GM18507 (cell line): ENCODE measurements at places on chromosomes 6 and 20.

DNA sequence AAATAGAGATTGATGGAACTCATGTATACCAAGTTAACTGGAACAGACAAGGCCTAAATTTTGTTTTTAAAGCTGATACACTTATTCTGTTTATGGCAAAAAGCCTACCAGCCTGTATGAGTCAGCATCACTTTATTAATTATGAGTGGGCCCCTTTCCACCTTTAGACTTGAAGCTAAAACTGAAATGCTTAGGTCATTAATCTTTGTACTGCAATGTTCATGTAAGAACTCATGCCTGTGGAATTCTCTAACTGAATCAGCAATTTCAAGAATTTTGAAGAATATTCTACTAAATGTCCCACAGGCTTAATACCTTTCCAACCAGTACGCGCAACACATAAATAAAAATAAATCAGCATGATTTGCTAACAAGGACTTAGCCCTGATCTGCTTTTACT is 140.2 kb upstream of the PHACTR1 start:
- DNase-seq: no peak

GRCh38 chr20:59224236-59224635 is 60.6 kb downstream of the ZNF831 start:
- DNase-seq: no peak

DNA sequence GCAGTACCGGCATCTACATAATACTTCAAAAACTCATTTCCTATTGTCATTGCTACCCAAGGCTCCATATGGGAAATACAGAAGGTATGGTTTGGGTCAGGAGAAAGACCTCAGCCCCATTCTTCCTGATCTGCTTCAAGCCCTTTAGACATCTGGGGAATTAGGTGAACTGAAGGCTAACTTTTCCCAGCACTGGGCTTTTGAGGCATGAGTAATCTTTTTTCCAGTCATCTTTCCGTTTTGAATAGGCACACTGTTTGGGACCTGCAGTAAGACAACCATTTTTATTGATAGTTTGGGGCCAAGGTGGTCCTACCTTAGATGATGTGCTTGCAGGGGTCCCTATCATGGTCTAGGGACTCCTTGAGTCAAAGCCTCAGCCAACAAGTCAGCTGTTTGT is 198.4 kb downstream of the HAO1 start:
- no peak for DNase-seq

- no peak for DNase-seq
These were observed 50.9 kb downstream of the KCNS1 start for GRCh38 chr20:45049904-45050471.

DNA sequence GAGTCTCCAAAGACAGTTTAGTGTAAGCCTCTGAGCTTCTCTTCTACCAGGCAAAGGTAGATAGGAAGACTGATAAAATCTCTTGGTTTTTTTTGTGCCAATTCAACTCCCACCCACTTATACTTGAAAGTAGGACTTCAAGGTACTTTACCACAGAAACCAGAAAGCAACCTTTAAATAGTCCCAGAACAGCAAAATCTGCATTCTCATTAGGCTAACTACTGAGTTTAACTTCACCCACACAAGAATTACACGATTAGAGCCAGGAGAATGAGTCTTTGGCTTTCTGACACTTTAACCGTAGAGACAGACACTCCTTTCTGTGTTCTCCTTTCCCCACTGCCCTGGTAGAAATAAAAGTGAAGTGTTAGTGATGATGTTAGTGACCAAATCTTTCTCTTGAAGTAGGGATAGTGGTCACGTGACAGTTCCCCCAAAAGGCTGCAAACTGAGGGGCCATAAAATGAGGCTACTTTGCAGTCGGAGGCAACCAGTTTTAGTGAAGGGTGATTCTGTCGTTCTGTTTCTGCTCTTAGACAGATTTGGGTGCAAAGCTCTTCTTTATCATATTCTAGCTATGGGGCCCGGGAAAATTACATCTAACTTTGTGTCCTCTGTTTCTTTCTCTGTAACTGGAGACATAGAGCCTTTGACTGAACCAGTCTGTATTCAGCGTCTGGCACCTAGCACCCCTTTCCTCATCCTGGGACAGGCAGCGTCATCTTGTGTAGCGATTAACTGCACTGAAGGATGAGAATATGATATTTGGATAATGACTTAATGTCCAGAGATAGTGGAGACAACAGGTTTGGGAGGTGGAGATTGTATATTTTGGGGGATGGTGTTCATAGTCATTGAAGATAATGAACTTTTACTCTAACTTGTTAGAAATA is 206.4 kb upstream of the CITED2 start:
- DNase-seq: no peak

DNA sequence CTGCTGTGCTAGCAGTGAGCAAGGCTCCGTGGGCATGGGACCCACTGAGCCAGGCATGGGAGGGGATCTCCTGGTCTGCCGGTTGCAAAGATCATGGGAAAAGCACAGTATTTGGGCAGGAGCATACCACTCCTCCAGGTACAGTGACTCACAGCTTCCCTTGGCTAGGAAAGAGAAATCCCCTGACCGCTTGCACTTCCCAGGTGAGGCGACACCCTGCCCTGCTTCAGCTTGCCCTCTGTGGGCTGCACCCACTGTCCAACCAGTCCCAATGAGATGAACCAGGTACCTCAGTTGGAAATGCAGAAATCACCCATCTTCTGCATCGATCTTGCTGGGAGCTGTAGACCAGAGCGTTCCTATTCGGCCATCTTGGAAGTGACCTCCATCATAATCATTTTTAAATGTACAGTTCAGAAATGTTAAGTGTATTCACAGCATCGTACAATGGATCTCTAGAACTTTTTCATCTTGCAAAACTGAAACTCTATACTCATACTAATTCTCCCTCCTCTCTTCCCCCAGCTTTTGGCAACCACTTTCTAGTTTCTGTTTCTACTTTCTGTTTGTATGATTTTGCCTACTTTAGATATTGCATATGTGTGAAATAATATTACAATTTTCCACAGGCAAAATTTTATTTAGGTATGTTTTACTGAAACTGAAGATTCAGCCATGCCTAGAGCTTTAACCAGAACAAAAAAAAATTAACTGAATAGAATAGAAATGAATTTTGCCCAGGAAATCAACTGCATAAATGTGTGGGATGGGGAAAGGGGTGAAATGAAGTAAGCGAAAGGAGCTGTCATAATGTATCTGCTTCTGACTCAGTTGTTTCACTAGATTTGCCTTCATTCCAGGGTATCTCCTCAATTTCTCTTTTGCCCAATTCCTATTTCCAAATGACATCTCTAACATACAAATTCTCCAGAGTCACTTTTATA is 100.0 kb downstream of the RWDD2A start:
- DNase-seq: no peak

- DNase-seq: no peak
These were observed 648.8 kb upstream of the AGPAT4 start for GRCh38 chr6:161922631-161923119.
